ENCODE measurements at places on chromosomes 16 and 17.

DNA sequence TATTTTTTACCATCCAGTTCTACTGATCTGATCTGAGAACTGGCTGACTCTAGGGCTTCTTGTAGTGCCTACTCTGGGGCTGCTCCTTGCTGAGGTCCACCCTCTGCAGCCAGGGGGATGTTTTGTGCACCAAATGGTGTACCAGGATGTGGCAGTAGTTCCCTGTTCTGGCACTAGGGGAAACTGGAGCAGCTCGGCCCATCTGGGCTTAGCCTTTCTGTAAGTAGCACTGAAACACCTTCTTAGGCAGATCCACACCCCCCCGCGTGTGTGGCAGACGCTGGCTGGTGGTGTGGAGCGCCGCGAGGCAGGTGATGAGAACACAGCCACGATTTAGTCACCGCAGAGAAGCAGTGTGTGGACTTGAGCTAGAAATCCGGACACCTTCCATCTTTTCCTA is 17.0 kb downstream of the DUSP14 start:
- no peak for DNase-seq

DNA sequence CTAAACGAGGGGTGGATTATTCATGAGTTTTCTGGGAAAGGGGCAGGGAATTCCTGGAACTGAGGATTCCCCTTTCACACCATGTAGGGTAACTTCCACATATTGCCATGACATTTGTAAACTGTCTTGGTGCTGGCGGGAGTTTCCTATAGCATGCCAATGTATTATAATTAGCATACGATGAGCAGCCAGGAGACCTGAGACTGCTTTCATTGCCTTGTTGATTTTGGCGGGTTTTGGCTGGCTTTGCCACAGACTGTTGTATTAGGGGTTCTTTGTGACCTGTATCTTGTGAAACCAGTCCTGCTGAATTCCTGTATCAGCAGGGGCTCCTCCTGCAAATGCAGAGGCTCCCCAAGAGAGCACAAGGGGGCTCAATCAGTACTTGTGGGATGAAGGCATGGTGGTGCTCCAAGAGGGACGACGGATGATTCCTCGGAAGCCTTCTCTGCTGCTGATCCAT is 104.4 kb upstream of the CACNG5 start:
- DNase-seq: no peak

DNA sequence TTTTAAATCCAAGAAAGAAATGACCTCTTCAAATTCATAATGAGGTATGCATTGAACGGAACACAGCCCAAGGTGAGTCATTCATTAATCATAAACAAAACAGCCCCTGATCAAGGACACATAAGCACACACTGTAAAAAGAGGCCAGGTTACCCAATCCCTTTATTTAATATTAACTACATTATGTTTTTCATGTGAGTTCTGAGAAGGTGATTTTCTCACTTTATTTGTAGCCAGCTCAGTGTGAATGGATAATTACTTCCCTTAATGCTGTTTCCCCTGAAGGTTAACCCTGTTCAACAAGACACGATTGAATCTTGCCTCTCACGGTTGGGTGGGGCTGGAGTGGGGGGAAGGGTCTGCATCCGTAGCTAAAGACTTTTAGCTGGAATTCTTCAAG is 257.3 kb upstream of the SALL1 start:
- no peak for DNase-seq

GRCh38 chr17:30347488-30347887 is 13.6 kb upstream of the TMIGD1 start:
- no peak for DNase-seq

GRCh38 chr16:35404273-35404672 is 1944.9 kb downstream of the TP53TG3F start:
- no peak for DNase-seq

DNA sequence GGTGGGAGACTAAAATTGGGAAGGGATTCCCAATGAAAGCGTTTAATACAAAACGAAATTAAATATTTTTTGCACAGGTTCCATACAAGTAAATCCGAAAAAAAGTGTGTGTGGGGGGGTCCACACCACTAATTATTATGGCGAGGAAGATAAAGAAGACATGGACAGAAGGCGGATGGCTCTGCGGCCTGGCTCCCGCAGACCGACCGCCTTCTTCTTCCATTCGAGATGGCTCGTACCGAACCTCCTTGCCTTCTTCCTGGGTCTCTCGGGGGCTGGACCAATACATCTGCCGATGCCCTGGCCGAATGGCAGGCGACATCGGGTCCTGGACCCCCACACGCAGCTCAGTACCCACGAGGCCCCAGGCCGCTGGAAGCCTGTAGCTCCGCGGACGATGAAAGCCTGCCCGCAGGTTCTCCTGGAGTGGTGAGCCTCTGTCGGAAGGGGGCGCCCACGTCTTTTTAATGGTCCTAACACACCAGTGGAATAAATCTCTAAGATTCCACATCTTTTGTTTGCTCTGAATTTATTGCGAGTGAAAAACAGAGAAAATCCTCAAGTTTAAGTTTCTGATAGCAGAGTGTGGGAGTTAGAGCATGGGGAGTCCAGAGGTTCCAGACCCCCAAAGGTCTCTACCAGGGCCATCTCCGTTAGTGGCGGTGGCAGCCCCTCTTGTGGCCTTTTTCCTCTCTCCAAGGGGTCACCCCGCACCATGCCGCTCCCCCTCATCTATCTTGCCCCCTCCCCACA is 1.4 kb downstream of the PRAC2 start:
- peak; percentile 43 for DNase-seq
